ENCODE measurements at places on chromosomes 2 and 18. TPM values are rescaled to one million over a fixed set of nuclear protein-coding genes. Genes with fewer than 3 reads are reported as not detected.

DNA sequence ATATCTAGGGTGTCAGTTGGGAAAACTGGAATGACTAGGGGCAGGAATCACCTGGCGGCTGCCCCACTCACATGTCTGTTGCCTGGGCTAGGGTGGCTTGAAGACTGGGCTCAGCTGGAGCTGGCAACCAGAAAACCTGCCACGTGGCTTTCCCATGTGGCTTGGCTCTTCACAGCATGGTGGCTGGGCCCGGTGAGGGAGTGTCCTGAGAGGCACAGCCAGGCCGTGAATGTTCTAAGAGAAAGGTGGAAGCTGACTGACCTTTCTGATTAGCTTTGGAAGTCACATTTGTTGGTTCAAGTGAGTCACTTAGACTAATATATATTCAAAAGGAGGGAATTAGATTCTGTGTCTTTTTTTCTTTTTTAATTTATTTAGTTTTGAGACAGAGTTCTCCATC lies 22.7 kb downstream of the SP5 start:
- no peak for DNase-seq

DNA sequence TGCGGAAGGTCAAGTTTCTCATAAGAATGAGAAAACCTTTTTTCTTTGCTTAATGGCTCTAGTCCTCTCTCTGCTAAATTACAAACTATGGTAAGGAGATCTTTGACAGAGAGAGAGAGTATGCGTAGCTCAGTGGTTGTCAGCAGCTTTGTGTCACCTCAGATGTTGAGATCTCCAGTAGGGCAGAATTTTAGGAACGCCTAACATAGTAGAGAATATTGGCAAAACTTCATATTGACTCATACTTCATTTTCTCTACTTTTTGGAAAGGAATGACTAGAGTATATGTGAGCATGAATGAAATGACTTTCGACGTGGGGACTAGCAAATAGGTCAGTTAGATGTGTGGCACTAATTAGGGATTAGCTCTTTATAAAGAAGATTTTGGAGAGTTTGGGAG lies 64.0 kb downstream of the WDR7 start:
- no peak for DNase-seq

The ANKRD30BL gene
- not detected for total RNA-seq

The OTOS gene
- not detected for total RNA-seq

DNA sequence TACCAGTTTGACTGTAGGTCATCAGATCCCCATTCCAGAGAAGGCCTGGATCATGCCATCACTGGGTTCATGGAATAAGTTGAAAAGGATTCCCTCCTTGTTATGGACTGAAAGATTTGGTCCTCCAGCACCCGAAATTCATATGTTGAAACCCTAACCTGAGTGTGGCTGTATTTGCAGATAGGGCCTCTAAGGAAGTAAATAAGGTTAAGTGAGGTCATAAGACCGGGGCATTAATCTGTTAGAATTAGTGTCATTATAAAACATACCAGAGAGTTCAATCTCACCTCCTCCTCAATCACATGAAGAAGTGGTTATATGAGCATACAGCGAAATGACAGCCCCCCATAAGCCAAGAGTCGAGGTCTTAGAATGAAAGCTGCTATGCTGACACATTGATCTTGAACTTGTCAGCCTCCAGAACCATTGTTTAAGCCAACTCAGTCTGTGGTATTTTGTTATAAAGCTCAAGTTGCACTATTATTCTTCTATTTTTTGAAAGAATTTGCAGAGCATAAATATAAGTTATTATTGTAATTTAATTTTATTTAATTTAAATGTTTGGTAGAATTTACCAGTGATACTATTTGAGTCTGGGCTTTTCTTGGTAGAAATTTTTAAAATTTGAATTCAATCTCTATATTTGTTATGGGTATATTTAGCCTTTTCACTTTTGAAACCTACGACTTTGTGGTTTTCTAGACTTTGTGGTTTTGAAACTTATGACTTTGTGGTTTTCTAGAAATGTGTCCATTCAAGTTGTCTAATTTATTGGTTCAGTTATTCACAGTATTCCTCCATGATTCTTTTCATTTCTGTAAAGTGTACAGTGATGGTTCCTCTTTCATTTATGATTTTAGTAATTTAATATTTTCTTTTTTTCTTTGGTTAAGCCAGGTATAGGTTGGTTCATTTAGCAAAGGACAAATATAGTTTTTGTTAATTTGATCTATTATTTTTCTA lies 1206.7 kb upstream of the CDH2 start:
- DNase-seq, result peak; percentile 60

DNA sequence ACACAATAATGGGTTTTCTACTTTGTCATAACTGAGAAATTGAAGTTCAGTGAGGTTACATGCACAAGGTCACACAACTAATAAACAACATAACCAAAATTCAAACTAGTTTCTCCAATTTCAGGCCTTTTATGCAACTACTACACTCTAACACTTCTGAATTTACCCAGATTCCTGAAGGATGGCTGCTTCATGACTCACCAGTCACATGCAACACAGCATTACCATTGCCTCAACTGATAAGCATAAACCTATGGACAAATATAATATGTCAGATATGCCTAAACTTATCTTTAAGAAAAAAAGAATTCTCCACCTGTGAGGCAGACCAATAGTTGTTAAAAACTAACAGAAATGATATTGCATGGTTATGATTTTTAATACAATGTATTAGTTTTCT lies 586.5 kb upstream of the SLC8A1 start:
- peak; percentile 13 for DNase-seq

DNA sequence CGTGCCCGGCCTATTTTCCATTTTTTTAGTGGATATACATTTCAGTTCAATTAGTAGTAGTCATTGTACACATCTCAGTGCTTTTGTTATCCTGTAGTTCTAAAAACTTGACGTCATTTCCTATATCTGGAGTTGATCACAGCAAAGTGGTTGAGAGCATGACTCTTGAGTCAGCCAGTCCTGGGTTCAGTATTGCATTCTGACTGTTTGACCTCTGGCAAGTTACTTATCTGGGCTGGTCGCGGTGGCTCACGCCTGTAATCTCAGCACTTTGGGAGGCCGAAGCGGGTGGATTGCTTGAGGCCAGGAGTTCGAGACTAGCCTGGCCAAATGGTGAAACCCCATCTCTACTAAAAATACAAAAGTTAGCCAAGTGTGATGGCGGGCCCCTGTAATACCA lies 50.4 kb upstream of the PPM1B start:
- DNase-seq, result no peak

The CHRNA1 gene
- total RNA-seq, result 541 TPM

- no peak for DNase-seq
Observed at GRCh38 chr2:46226620-46227019, 70.6 kb upstream of the EPAS1 start.

The ANKRD62 gene
- total RNA-seq, result not detected

DNA sequence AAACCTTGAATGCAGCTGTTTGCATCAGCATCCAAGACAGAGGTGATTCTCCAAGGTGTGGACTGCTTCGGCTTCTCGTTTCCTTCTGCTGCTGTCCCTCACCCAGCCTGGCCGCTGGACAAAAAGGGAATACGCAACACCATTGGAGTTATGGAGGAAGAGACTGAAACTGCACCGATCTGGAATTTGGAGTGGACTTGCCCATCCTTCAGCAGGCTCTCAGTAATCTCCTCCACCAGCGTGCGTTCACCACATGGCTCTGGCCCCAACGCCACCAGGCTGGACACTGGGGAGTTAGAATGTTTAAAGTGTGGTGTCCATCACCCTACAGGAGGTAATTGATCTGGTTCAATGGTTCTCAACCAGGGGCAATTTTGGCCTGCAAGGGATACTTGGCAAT lies 41.4 kb upstream of the ID2 start:
- no peak for DNase-seq

GRCh38 chr18:5103286-5103685 lies 93.8 kb downstream of the AKAIN1 start:
- no peak for DNase-seq

DNA sequence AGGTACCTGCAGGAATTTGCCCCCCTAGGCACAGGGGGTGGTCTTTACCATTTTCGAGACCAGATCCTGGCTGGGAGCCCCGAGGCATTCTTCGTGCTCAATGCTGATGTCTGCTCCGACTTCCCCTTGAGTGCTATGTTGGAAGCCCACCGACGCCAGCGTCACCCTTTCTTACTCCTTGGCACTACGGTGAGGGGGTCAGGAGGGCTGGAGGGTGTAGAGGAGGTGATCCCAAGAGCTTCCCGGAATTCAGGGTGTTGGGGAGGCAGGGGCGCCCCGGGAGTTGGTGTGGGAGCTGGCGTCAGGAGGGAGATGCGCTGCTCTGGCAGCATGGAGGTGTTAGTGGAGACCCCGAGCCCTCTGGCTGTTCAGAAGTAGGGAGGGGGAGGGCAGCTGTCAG lies 3.2 kb downstream of the GMPPA start:
- DNase-seq, result no peak

DNA sequence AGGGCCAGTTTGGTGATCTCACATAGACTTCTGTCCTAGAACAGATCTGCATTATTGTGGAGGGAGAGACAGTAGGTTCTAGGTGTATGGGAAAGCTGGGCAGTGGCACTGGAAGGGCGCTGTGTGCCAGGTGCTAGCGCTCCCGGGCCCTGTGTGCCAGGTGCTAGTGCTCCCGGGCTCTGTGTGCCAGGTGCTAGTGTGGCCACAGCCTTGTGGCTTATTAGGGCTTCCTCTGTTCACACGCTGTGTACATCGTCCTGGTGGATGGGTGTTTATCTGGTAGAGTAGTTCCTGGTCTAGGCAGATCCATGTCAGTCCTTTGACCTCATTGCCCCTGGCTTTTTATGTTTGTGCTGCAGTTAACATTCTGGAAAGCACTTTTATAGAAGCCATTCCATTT lies 263.4 kb downstream of the AGAP1 start:
- no peak for DNase-seq

DNA sequence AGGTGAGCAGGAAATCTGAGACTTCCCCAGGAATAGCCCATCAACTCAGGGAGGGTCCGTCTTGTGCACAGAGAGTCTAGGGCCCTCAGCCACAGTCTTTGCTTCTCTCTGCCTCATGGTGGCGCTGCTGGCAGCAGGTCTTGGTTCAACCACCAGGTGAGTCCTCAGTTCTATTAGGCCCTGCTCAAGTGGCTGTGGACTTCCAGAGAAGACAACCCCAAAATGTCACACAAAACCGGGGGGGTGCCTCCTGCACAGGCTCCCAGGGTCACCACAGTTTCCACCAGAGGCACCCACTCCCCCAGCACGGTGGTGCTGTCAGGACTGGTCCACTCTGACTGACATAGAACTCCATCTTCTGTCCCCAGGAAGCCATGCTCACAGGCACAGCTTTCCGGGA lies 2.4 kb upstream of the CHRNG start:
- DNase-seq, result no peak

GRCh38 chr18:13003466-13003896 lies 12.3 kb downstream of the CEP192 start:
- DNase-seq, result peak; percentile 50

The PRSS56 gene
- 0.40 TPM for total RNA-seq

The NPPC gene
- total RNA-seq, result not detected

The FBXO48 gene
- 0.64 TPM for total RNA-seq
